ENCODE measurements at places on chromosomes 6 and 20.

DNA sequence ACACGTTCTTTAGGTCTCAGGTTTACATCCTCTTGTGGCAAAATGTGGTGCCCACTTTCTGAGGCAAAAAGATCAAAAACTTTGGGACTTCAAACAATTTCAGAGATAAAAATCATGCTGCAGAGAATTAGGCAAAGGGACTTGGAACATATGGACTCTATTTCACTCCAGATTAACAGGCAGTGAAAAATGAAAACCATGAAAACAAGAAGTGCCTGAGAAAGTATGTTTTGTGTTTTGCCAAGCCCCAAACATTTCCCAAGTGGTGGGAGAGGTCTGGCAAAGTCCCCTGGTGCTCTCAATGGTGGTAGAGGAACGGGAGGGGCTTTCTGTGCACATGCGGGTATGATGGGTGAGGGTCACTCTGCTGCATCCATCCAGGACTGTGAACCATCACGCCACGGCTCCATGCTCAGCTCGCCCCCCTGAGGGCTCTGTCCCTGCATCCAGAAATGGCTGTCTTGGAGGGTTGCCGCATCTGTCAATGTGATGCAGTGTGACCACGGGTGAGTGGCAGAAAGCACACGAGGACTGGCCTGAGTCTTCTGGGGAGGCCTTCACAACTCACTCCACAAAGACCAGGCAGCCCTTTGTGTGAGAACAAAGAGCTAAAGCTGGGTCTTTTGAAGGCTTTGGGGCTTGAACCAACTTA is 43.2 kb upstream of the TBC1D7 start:
- no peak for DNase-seq

DNA sequence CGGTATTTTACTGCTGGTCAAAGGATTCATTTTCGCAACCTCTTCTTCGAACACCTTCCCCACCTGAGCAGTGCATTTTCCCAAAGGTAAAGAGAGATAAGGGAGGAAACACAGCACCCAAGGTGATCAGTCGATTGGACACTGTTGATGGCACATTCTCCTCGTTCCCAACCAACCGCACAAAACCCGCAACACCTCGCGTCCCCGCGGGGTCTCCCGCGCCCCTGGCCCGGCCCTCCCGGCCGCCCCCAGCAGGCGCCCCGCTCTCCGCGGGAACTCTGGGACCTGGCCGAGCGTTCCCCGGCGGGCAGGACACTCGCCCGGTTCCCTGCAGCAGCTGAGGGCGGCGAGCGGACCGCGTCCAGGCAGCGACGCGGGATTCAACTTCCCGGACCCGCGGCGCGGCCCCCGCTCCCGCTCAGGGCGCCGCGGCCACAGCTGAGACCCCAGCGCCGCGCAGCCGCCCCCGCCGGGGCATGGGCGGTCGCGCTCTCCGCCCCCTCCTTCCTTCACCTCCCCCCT is 506 bp downstream of the RGS17 start:
- no peak for DNase-seq

- DNase-seq, result no peak
Observed at GRCh38 chr20:24616258-24617079, 147.0 kb downstream of the SYNDIG1 start.

GRCh38 chr6:116465246-116465645 is 4.1 kb downstream of the CALHM6 start:
- no peak for DNase-seq

DNA sequence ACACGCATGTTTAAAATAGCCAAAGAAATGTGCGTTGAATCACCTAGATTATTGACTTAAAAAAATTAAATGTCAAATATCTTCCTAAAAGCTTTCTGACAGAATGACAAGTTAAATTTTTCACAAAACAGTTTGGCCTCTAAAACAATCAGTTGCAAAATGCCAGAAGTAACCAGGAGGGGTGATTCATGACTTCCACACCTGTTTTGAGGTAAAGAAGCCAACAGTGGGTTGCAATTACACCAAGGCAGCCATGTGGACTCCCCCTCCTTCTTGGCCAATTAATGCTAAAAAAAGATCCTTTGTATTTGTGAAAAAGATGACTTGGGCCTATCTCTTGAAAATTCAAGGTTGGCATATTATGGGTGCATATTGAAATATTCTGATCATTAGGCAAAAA is 424.8 kb downstream of the CBLN4 start:
- no peak for DNase-seq

DNA sequence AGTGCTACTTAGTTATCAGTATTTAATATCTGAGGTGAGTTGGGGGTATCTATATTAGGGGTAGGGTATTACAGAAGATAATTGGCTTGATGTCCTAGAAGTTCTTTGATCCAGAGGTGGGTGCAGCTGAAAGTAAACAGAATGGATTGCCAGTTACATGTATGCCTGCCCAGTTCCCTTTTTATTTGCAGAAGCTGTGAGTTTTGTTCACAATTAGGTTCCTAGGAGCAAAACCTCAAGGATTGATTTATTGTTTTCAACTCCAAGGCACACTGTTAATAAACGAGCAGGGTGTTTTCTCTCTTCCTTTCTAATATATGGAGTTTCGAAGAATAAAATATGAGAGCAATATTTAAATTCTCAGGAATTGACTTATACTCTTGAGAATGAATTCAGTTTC is 129.0 kb downstream of the SULF2 start:
- DNase-seq, result no peak

GRCh38 chr20:3766422-3767109 is 987 bp downstream of the ADISSP start:
- DNase-seq, result no peak

Measured in GM04504 (cell line).